ENCODE measurements at places on chromosomes 1 and 21. TPM values are rescaled to one million over a fixed set of nuclear protein-coding genes. Genes with fewer than 3 reads are reported as not detected.

STIL gene
- 2.6 TPM for total RNA-seq

DNA sequence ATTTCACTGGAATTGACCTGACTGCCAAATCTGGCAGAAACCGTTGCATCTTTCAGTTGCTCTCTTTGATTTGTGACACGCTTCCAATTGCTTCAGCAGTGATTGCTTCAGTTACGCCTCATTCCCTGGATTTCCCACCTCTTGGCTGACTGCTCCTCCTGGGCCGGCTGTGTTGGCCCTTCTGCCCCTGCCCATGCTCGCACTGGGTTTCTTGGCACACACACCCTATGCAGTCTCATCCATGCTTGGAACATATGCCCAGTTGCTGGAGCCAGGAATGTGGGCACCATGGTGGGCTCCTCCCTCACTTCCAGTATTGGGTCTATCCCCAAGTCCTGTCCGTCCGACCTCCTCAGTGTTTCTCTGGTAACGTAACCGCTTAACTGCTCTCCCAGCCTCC is 2.2 kb upstream of the ZBTB21 start:
- DNase-seq: no peak

DNA sequence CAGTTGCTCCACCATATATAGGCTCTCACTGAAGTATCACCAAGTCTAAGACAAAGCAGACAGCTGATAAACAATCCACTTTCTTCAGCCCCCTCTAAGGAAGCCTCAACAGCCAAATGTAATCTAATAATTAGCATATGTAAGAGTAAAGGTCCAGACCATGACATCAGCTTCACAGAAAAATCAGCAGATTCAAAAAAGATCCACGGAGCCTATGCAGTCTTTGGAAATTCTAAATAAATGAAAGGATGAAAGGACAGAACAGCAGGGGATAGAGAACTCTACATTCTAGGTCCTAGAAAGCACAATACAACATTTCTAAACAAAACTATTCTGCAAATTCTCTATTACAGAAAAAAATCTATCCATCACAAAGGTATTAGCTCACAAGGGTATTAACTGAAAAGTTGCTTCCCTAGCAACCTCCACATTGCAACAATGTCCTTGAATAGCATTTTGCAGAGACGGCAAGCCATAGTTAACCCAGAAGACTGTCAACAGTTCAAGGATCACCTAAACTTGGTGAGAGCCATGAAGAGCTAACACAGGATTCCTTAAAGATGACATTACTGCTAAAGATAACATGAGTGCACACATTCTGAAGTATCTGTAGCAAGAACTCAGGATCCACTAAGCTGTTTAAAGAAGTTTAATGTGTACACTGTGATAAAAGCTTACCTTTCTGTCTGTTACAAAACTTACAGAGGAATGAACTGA is 74.3 kb downstream of the SIPA1L2 start:
- DNase-seq: no peak

DNA sequence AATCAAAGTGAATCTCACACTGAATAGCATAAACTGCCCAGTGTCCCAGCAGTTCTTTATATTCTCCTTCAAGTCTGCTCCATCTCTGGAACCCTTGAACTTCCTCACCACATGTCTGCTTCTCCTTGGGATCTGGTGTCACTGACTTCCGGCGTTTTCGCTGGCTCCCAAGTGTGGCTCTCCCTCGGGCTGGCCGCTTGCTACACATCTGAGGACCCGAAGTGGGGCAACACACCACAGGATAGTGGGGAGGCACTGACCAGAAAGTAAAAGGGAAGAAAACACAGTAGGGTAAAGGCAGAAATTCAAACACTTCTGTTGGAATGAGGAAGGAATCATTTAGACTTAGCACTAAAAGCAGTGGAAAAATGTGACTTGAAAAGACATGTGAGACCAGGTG is 5.1 kb downstream of the NIT1 start:
- DNase-seq: no peak

GRCh38 chr1:201395936-201396335 is 3.2 kb downstream of the LAD1 start:
- DNase-seq: no peak

DNA sequence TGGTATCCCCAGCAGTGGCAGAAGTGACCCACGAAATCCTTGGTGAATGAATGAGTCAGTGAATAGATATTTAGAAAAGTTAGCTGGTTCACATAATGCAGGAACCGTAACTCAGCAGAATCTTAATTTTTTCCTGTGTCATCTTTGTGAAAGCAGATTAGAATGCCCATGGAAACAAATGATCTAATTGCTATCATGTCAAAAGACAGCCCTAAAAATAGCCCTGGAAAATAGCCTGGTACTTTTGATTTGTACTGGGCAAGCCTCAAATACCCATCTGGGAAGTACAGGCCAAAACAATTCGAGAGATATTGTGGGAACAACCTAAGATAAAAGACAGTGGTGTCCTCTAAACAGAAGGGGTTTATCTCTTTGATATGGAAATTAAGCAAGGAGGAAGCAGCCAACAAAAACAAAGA is 21.1 kb downstream of the FYB2 start:
- no peak for DNase-seq

DNA sequence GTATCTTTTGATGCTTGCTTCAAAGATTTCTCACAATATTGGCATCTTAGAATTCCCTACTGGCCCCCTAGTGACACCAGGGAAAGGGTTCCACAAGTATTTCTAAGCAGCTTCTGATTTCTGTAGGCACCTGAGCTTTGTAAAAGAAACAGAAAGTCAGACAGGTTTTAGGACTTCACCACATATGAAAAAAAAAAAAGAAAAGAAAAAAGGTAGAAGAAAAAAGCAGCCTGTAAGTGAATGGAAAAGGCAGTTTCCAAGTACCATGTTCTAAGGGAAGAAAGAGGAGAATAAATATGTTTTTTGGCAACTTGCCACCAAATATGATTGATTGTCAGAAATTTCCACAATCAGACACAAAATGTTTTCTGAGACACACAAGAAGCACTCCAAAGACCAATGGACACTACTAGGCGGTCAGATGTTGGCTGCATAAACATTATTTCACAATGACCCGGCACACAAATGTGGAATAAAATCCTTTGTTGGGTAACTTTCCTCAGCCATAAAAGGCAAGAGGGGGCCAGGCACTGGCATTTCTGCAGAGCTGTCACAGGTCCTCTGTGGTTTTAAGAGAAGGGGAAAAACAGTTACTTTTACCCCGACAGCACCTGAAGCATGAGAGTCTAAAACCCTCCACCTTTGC is 12.7 kb upstream of the CPLANE2 start:
- peak; percentile 78 for DNase-seq

LRRC38 gene
- 0.22 TPM for total RNA-seq

SPATA17 gene
- not detected for total RNA-seq

GRCh38 chr1:245409341-245410195 is 254.8 kb downstream of the KIF26B start:
- DNase-seq: no peak

SLC35F3 gene
- not detected for total RNA-seq

CD1E gene
- not detected for total RNA-seq

- peak; percentile 18 for DNase-seq
Observed at GRCh38 chr1:89938171-89939055, 56.5 kb upstream of the ZNF326 start.

PRKCZ gene
- total RNA-seq: 29.8 TPM

DNA sequence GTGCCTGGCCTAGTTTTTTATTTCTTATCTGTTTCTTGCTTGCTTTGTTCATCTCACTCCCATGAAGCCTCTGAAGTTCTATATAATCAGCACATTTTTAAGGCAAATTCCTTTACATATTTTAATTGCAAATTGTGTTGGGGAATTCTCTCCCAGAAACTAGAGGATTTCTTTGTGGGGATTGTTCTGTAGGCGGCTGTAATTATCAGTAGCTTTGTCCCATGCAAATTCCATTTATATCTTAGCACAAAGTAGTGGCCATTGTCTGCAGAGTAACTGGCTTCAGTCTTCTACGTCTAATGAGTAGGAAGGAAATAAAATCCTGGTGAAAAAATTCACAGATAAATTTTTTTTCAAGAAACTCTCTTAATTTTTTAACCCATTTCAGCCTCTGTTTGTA is 35.7 kb downstream of the CLEC20A start:
- no peak for DNase-seq

DNA sequence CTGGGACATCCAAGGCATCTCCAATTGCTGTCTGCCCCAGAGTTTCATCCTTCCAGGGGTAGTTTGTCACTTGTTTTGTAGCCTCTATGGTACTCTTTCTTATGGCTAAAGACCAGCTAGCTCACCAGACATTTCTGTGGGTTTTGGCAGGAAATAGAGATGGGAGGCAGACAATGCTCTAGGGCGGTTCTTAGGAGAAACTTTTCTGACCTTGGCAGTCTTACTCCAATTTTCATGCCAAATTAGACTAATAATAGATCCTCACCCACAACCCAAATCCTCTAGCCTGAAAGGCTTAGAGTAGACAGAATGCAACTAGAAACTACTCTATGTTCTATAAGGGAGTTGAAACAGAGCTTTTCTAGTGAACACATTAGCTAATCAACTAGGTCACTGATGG is 69.8 kb downstream of the LRIG2 start:
- peak; percentile 74 for DNase-seq

DNA sequence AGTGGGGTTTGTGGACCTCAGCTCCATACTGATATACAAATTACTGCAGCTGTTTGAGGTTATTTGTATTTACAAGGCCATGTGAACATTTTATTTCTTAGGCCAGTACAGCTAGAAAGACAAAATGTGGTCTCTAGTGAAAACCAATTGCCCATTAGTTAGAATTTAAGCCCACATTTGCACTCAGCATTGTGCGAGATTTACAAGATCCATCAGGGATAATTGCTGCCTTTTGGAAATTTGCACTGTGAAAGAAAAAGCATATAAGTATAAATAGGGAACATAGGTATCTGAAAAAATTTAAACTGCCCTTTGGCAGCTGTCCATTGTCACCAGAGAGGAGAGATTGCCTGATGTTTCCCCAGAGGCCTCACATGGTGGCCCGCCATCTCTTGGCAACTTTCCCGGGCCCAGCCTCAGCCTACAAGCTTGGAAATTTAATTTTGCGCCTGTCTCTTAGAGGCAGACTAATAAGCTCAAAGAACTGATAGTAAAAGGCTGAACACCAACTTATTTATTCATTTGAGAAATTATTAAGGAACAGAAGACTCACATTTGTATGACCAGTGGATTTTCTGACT is 120.7 kb downstream of the MAP3K21 start:
- no peak for DNase-seq

CDCP2 gene
- under 0.01 TPM for total RNA-seq

- no peak for DNase-seq
Observed at GRCh38 chr1:209057901-209058300, 525.6 kb upstream of the CAMK1G start.

DNA sequence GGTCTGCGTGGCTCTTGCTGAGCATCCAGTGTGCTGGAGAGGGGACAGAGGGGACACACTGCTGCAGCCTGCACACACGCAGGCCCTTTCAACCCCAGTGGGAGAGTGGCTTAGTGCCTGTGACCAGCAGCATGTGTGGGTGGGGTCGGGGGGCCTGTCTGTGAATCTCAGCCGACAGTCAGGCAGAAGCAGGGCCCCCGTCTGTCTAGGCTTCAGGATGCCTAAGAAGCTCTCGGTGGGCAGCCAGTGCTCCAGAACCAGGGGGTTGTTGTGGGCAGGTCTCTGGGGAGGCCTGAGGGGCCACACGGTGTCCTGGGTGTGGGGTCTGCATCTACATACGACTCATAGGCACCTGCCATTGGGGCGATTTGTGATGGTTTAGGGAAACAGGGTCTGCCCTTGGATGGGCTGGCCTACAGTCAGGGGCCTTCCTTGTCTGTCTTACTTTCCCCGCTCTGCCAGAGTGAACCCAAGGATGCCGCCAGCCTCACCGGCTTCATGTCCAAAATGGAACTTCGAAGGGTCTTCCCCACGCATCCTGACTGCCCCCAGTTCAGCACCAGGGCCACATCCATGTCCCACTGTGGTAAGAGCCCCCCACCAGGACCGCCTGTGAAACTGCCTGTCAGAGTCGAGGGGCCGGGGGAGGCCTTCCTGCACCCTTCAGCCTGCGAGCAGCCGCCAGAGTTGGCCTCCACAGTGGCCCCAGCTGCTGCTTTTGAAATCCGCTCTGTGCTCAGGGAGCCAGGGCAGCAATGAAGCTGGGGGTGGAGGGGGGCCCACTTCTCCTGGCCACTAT is 1.6 kb downstream of the CCDC27 start:
- no peak for DNase-seq

DNA sequence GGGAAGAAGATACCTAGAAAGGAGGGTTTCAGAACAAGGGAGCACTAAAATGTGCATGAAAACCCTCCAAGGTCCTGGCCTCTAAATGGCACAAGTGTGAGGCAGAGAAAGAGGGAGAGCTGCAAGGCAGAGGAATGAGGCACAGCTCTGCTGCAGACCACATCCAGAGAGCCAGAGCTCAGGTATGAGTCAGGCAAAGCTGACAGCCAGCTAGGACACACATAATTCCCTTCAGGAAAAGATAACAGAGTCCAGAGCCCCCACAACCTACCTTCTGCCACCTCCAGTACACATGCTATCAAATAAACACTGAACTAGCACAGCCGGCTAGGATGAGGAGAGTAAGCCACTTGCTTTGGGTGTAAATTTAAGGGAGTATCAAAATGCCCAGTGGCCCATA is 62.2 kb downstream of the HSF2BP start:
- no peak for DNase-seq

GRCh38 chr1:8047112-8047511 is 21.0 kb upstream of the ERRFI1 start:
- DNase-seq: peak; percentile 59

DNA sequence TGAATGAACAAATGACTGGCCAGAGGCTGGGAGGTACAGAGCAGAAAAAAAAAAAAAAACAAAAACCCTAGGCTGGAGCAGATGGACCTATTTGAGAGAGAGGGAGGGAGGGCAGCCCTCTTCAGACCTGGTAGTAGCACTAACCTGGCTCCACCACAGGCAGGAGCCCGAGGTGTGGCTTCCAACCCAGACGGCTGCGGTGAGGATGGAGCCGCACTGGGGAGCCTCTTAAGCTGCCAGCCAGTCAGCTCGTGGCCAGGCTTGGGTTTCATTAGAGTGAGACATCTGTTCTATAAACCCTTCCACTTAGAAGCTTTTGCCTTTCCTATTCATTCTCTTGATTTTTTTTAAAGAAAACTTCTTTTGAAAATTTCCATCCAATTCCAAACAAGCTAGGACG is 16.8 kb downstream of the LGR6 start:
- no peak for DNase-seq

PAPPA2 gene
- total RNA-seq: under 0.01 TPM

DNA sequence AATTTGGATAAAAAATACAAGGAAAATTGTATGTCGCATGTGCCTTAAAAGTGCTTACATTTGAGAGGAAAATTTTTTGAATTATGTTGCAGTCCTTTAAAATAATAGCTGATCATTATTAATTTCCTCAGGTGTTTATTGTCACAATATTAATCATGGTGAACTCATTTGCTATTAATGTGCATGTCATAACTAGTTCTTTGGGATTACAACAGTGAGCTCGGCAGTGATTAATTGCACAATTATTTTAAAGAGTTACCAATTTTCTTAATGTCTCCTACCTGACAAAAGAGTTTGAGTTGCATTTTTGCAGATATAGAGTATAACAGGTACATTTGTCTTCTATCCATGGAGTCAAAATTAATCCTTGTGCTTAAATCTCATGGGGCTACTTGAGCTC is 854.3 kb downstream of the BRINP3 start:
- no peak for DNase-seq

SCNM1 gene
- 26.8 TPM for total RNA-seq

GRCh38 chr1:47225430-47226100 is 6.5 kb downstream of the TAL1 start:
- peak; percentile 47 for DNase-seq
